Ovary (tissue), 10 donors: ENCODE measurements at places on chromosomes 6 and 20. TPM values are rescaled to one million over a fixed set of nuclear protein-coding genes. Genes with fewer than 3 reads are reported as not detected.

DNA sequence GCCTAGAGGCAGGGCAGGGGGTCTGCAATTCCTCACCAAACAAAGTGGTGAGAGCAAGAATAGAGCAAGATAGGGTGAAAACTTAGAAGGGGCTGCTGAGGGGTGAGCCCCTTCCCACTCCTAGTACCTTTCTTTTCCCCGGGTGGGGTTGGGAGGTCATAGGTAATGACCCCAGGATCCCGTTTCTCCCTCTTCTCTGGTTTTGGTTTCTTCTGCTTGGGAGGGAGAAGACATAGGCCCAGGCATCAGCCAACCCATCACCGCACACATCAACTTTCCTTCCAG lies 3.5 kb downstream of the VARS1 start:
- no peak for DNase-seq

- peak; percentile 36 for DNase-seq
Measured at GRCh38 chr20:58651946-58652605, 993 bp downstream of the STX16 start.

- DNase-seq = no peak
Measured at GRCh38 chr6:15947923-15948322, 181.0 kb upstream of the MYLIP start.

GRCh38 chr6:134466771-134467525 lies 149.0 kb upstream of the SGK1 start:
- no peak for DNase-seq

GRCh38 chr20:53447316-53447715 lies 146.3 kb downstream of the ZNF217 start:
- DNase-seq = no peak

Gene SNAP25
- total RNA-seq = 14.0 TPM

Gene TNFRSF6B
- 4.3 TPM for total RNA-seq
